ENCODE measurements at places on chromosomes 1 and 21.

DNA sequence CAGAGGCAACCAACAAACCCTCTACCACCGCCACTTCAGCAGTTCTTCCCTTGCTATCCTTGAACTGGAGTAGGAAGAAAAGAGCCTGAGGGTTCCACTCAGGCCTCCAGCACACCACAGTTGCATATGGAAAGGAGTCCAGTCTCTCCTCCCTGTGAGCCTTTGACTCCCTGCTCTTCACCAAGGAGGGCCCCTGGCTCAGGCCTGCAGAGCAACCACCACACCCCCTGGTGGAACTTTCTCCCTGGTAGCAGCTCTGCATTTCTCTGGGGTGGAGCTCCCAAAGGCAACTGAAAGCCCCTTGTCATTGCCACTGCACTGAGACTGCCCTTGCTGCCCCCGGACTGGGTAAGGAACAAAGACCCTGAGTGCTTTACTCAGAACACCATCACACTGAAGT, 1021.5 kb upstream of the ADGRL2 start:
- no peak for DNase-seq

DNA sequence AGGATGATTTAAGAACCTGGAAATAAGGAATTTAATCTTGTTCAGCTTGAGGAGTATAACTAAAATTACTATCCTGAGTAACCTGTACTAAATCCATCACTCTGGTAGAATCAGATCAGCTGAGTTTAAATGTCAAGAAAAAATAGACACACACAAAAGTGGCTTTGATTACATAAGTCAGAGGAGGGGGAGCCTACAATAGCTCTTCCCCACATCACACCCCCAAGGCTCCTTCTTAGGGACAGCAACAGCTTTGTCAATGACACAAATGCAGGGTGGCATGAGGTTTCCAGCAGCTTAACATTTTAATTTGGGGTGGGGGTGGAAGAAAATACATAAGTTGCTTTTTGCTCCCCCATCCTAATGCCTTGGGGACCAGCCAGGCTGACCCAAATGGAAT, 12.6 kb upstream of the NUP210L start:
- no peak for DNase-seq

DNA sequence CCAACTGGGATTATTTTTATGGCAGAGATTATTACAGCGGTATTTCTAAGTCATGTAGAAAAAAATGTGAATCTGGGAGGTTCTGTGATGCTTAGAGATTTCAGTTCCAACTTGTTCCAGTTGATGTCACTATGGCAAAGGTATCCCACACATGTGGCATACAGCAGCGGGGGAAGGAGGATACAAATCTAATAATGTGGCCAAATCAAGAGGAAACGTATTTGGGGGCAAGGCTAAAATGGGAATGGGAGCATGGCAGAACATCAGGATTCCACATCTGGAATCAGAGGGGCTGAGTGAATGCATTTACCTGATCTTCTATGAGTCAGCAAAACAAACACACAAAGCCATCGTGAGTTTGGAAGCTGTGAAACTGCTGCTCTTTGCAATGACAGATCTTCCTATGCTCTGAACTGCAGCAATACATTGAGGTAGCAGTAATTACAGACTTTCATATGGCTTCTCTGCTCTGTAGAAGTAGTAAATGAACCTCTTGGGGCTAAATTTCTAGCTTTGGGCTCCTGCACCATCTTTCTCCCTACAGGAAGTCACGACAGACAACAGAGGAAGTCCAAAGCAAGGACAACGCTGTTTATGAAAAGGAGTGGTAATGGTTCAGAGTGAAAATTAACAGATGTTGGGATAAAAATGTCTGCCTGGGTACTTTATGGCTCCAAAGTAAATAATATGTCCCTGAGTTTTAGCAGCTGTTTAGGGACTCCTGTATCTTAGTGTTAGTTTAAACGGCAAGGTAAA, 55.5 kb downstream of the GABPA start:
- DNase-seq = no peak

- DNase-seq = no peak
Observed at GRCh38 chr1:17158961-17159360, 39.7 kb upstream of the PADI2 start.

DNA sequence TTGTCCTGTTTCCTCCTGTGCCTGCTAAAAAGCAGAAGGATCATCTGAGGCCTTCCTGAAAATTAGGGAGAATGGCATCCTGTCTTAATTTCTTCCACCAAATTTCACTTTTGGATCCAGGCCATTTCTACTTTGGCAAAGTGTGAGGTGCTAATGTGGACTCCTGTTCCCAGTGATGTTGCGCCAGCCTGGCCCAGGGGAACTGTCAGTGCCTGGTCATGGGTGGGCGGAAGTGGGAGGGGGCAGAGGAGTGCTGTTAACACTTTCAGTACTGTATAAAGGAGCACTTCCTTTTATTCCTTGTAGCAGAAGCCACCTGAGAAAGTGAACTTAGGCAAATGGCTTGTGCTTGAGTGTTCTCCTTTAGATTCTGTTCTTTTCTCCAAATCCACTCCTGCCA, 19.9 kb downstream of the ELAPOR1 start:
- DNase-seq = no peak

- no peak for DNase-seq
Observed at GRCh38 chr1:100353988-100354387, 1.7 kb downstream of the CDC14A start.

DNA sequence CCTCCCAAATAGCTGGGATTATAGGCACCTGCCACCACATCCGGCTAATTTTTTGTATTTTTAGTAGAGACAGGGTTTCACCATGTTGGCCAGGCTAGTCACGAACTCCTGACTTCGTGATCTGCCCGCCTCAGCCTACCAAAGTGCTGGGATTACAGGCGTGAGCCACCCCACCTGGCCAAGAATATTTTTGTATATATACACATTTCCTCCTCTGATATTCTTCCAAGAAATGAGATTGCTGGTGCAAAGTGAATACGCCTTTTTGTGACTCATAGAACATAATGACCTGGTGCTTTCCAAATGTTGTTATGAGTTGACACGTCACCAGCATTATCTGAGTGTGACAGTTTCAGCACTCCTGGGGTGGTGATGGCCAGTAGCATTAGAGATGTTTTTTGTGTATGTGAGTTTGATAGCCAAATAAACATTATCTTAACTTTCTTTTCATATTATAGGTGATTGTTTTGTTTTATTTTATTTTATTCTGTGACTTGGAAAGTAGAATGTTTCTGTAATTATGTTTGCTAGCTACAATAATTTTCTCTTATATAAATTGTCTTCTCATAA, 54.9 kb downstream of the KCNK1 start:
- no peak for DNase-seq

- DNase-seq = no peak
Observed at GRCh38 chr1:218517459-218517858, 172.3 kb downstream of the TGFB2 start.

- DNase-seq = no peak
Observed at GRCh38 chr21:42377211-42377950, 11.0 kb upstream of the TFF1 start.

GRCh38 chr1:36583080-36583479, 100.4 kb upstream of the CSF3R start:
- DNase-seq = no peak

- no peak for DNase-seq
Observed at GRCh38 chr1:53057127-53057526, 4.9 kb upstream of the PODN start.

DNA sequence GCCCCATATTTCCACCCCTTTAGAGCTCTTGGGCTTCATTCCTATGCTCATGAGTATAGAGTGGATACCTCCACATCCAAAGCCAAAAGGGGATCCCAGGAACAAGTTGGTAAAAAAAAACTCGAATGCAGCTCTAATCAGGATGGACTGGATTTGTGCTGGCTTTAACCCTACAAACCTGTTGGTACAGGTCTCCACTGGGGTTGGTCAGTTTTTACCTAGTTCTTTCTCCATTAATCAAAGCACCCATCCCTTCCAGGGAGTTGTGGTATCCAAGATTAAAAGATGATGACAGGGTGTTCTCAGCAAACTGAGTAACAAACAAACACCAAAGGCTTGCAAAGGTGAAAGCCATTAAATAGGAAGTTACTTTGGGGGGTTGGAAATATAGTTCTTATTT, 5.9 kb upstream of the CRNN start:
- no peak for DNase-seq

DNA sequence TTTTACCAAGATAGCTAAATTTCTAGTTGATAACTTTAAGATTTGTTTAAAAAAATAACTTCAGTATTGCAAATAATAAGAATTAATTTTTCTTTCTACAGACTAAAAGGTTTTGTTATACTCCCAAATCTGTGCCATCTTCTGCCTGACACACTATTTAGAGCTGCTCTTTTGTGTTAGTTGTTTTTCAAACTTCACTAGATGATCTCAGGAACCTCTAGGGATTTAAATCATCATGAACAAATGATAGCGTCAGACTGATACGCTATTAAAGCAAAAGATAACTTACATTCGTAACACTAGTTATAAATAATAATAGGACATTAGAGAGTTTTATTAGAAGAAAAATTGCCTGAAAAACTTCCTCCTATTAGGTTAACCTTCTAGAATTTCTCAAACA, 243.1 kb upstream of the CXADR start:
- DNase-seq = no peak

DNA sequence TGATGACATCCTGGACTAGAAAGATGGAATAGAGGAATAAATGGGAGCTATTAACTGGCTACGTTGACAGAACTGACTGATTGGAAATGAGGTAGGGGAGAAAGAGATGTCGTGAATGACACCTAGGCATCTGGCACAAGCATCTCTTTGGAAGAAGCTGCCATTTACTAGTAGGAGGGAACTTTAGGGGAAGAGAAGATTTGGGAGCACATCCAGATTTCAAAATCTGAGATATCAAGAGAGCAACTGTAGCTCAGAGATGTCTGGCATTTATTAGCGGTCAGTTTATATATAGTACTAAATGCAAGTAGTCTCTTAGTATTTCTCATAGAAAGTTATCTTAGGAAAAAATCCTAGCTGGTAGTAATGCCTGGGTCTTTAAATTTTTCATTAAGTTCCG, 131.9 kb upstream of the C1orf105 start:
- no peak for DNase-seq

- DNase-seq = no peak
Observed at GRCh38 chr1:66848193-66848592, 47.1 kb upstream of the INSL5 start.

GRCh38 chr1:244965185-244966030, 101.1 kb upstream of the HNRNPU start:
- no peak for DNase-seq

- DNase-seq = no peak
Observed at GRCh38 chr1:85078903-85079302, 30.6 kb upstream of the MCOLN3 start.

GRCh38 chr1:48572646-48573258, 100.7 kb upstream of the SPATA6 start:
- peak; percentile 2 for DNase-seq

DNA sequence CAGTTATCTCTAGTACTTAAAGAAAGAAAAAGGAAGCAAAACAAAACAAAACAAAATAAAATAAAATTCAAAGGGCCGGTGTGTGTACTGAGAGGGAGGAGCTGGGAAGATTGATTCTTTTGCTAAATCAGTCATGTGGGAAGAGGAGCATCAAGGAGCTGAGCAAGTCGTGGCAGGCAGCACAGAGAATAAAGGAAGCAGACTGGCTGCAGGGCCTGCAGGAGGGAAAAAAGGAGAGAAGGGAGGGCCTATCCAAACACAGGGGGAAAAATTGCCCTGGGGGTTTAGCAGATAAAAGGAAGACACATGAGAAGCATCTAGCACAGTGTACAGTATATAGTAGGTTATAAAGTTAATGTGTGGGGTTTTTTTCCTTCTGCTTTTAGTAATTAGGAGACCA, 27.6 kb downstream of the AGO4 start:
- DNase-seq = no peak

GRCh38 chr1:93694039-93694438, 12.4 kb upstream of the BCAR3 start:
- DNase-seq = no peak

DNA sequence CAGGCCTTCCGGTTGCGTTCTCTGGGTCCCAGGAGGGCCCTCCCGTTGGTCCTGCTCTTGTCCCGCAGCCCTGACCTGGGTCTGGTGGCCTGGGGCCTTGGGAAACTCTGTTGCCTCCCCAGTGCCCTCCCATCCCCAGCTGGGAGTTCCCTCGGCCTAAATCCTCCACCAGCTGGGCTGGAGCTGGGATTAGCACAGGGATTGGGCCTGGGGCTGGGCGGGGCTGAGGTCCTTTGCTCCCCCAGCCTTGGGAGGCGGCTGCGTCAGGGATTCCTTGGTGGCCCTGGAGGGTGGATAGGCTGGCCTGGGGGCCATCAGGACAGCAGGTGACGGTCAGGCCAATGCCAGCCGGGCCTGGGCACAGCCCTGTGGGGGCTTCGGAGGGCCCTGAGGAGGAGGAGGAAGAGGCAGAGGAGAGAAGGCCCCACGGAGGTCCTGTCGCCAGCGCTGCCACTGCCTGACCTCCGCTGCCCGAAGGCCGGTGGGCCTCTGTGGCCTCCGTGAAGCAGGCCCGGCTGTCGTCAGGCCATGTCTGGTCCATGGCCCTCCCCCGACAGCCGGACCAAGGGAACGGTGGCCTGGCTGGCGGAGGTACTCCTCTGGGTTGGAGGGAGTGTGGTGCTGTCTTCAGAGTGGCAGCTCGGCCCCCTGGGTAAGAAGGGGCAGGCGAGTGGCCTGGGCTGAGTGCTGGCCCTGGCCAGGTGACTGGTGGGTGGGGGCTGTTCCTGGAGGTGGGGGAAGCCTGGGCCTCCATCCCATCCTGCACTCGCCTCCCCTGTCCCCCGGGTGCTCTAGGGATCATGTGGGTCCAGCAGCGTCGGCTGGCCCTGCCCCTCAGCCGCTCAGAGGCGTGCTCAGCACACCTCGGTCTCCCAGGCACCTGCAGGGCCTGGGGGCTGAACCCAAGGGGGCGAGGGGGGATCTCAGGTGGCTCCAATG, at the start of gene PLCH2:
TSS of gene PLCH2 (plus strand) at position 229 of the 939 bp plus-strand sequence. CDS start at position 529, 300 bp downstream.
- no peak for DNase-seq

- DNase-seq = no peak
Observed at GRCh38 chr1:169623132-169623926, 6.6 kb downstream of the SELP start.
